ENCODE measurements at places on chromosomes 4 and X.

DNA sequence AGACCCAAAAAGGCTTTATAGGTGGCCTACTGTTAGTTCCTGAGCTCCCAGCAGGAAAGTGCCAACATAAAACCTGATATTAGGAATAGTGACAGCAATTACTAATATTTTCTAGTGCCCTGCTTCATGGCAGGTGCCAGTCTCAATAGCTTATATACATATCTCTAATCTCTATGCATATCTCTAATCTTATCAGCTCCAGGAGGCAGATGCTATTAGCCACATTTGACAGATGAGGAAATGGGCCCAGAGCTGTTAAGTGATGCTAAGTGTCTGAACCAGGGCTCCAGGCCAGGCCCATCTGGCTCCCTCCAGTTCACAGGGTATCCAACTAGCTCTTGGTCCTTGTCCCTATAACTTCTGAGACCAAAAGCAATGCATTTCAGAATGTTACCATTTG, 142.5 kb downstream of the CHIC2 start:
- DNase-seq: no peak

- DNase-seq: no peak
Measured at GRCh38 chr4:26171501-26171900, 149.3 kb upstream of the RBPJ start.

GRCh38 chrX:120692319-120692718, 62.5 kb upstream of the C1GALT1C1 start:
- DNase-seq: no peak

DNA sequence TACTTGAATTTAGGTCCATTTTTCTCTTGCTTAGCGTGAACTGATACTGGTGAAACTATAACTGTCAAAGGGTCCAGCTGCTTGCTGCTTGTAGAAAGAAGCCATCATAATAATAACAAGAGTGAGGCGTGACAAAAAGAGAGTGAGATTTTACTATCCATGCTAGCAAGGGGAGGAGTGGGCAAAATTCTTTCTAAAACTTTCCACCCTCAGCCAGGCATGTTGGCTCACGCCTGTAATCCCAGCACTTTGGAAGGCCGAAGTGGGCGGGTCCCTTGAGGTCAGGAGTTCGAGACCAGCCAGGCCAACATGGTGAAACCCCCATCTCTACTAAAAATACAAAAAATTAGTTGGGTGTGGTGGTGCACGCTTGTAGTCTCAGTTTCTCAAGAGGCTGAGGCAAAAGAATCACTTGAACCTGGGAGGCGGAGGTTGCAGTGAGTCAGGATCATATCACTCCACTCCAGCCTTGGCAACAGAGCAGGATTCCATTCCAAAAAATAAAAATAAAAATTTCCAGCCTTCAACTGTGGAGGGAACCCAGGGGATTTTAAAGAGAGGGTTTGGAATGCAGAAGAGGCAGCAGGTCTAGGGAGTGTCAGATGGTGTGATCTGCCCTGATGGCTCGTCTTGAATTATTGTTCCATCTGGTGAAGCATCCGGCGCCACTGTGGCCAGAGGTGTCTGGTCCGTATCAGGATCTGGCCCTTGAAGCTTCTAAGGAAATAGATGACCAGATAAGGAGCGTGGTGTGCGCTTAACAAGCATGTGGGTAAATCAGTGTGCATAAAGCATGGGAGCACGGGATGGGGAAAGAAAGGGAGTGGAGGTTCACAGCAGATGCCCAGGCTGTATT, 51.8 kb downstream of the LRP2BP start:
- peak; percentile 83 for DNase-seq

GRCh38 chr4:8067945-8068896, 90.4 kb downstream of the ABLIM2 start:
- DNase-seq: no peak

DNA sequence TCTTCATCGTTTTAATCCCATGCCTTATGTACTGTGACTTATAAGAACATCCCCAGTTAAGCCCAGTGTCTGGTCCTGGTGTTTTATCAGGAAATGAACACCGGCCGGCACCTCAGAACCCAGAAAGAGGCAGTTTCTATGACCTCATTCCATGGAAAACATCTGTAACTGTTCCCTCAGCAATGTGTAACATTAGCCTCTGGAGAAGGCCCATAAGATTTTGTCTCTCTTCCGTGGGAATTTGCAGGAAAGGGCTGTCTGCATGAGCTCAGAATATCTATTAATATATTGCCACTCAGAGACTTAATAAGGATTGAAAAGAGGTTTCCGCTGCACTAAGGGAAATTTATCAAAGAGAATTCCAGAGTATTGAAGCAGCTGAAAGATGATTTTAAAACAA, 3.1 kb upstream of the TCEANC start:
- DNase-seq: peak; percentile 37

DNA sequence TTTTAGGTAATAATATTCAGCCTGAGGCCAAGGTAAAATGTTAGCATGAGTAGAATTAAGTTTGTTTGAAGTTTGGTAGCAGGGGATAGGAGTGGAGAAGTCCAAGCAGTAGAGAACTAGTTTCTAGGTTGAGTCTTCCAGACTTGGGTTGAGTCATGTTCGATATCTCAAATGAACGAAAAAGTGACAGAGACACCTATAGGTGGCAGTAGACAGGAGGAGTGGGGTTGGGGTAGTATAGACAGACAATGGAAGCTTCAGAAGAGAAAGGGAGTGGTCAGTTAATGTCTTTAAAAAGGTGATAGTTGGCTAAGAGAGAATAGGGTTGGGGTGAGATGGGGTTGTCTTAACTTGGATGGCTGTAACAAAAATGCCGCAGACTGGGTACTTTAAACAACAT, 58.7 kb upstream of the EMCN start:
- no peak for DNase-seq

DNA sequence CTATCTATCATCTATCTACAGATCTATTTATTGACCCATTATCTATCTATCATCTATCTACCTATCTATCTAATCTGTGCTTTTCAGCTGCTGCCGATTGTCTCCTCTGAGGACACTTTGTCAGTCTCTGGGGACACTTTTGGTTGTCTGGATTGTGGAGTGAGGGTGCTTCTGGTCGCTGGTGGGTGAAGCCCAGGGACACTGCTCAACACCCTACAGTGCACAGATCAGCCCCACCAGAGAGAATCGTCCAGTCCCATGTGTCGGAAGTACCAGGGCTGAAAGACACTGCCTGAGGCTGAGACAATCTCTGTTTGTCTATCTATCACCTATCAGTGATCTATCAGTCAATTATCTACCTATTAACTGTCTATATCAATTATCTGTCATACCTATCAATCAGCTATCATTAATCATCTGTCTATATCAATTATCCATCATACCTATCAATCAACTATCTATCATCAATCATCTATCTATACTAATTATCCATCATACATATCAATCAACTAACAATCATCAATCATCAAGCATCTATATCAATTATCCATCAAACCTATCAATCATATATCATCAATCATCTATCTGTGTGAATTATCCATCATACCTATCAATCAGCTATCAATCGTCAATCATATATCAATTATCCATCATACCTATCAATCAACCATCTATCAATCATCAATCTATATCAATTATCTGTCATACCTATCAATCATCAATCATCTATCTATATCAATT, 70.0 kb upstream of the PPP2R3B start:
- no peak for DNase-seq

GRCh38 chr4:110526589-110526988, 50.6 kb downstream of the ENPEP start:
- DNase-seq: no peak

DNA sequence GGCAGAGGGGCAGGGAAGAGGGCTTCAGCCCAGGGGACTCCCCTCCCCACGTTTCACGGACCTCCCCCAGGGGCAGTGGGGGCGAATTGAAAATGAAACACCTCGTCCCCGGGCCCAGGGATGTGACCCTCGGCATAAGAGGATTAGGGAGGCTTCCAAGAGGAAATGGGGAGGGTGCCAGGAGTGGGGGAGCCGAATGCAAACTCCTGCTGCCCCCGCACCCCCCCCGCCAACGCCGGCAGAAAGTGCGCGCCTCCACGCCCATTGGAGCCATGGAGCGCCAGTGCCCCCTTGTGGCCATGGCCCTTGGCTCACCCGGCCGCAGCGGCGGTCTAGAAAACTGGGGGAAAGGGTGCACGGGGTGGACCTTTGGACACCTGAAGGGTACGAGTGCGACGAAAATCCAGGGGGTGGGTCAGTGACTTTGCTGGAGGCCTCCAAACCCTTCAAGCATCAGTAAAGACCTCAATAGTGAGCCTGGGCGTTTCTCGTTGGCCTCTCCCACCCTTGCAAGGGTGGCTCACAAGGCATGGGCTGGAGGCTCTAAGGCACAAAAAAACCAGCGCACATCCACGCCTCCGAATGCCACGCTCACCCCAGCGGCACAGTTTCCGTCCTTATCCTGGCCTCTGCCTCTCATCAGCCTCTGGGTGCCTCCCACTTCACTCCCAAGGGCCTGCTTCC, 120.8 kb upstream of the PJA1 start:
- DNase-seq: peak; percentile 34

DNA sequence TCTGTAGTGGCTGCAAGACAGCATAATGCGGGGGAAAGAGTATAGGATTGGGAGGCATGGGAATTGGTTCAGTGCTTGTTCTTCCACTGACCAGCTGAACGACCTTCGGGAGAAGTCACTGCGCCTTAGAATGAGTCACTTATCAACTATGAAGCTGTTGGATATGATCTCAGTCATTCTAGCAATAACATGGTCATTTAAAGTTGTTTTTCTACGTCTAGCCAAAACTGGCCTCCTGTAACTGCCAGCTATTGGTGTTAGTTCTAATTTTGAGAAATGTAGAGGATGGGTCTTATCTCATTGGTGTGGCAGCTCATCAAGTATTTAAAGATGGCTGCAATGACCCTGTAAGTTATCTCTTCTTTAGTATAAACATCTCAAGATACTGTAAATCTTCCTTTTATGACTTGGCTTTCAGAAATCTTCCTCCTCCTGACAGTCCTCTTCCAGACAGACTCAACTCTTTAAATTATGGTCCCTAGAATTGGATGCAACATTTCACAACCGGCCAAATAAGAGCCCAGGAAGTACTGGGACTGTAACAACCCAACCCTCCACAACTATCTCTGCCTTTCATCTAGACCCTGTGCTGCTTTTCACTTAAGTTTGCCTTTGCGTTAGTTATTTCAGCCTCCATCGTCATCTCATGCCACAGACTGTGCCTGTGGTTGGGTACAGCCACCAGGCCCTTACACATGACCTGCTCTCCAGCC, 243.3 kb downstream of the CBR4 start:
- DNase-seq: peak; percentile 83

- peak; percentile 39 for DNase-seq
Measured at GRCh38 chrX:151790481-151791160, 56.1 kb downstream of the CNGA2 start.

DNA sequence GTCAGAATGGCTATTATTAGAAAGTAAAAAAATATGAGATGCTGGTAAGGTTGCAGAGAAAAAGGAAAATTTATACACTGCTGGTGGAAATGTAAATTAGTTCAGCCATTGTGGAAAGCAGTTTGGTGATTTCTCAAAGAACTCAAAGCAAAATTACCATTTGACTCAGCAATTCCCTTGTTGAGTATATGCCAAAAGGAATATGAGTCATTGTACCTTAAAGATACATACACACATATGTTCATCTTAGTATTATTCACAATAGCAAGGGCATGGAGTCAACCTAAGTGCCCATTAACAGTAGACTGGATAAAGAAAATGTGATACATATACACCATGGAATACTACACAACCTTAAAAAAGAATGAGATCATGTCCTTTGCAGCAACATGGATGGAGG, 148.2 kb downstream of the COMMD8 start:
- peak; percentile 50 for DNase-seq

DNA sequence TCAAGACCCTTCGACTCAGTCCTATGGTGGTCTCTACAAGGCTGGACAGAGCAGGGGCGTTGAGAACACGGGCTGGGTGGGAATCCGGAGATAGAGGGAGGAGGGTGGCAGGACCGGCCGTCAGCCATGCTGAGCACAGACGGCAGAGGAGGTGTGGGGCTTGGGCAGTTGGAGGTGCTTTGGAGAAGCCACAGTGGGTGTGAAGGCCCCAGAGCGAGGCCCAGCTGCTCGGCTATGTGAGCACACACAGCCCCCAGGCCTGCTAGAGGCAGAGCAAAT, 4.2 kb downstream of the PDE6B start:
- no peak for DNase-seq

DNA sequence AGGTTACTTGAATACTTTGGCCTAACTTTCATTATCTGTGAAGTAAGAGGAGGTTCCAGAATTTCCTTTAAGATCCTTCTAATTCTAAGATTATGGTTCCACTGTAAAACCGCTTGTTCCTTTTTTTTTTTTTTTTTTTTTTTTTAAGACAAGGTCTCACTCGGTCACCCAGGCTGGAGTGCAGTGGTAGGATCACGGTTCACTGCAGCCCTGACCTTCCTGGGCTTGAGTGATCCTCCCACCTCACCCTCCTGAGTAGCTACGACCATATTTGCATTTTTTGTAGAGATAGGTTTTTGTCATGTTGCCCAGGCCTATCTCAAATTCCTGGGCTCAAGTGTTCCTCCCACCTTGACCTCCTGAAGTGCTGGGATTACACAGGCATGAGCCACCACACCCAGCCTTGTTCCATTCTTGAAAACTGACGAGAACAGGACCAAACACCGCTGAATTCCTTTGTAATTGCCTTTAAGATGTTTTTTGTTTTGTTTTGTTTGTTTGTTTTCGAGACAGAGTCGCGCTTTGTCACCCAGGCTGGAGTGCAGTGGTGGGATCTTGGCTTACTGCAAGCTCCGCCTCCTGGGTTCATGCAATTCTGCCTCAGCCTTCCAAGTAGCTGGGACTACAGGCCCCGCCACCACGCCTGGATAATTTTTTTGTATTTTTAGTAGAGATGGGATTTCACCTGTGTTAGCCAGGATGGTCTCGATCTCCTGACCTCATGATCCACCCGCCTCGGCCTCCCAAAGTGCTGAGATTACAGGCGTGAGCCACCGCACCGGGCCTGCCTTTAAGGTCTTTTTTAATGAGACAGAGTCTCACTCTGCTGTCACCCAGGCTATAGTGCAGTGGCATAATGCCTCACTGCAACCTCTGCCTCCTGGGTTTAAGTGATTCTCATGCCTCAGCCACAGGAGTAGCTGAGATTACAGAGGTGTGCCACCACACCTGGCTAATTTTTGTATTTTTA, 6.8 kb downstream of the PDS5A start:
- DNase-seq: no peak

DNA sequence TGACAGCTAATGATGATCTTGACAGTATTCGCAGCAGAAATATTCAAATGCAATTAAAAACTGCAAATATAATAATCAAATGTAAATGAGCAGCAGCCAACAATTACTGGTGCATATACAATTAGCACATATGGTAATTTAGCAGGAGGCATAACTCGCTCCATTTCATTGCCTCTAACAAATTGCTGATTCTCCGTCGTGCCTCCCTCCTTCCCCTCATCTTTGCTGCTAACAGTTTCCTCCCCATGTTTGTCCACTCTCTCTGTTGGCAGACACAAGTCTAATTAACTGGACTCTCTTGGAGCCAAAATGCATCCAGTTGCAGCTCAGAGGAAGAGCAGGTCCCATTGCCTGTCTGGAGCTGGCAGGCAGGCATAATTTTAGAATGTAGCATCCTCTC, 210.6 kb downstream of the STK32B start:
- no peak for DNase-seq

- DNase-seq: no peak
Measured at GRCh38 chrX:111133389-111133788, 37.4 kb downstream of the PAK3 start.
